AG08395 (cell line): ENCODE measurements at places on chromosomes 2 and 18.
A peak's percentile ranks its signal among the peaks of the same experiment; 100 is the strongest.

DNA sequence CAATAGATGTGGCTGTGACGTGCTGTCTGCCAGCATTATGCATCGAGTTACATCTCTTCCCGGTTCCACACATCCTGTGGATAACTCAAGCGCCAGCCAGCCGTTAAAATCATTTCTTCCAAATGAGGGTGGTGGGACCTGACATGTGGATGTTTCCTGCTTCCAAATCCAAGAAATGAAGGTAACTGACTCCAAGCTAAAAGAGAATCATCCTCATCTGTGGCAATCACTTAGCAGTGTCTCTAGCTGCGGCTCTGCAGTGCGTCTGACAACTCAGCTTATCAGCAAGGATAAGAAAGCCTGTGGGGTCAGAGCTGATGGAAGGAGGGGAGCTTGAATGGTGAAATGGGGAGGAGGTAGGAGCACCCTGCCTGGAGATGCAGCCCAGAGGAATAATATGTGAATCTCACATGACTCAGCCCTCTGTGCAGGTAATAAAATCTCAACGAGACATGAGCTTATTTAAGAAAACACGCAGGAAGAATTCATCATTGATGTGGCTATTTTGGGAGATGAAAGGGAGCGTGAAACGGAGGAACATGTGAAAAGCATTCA, 382.2 kb upstream of the TRIB2 start:
- no peak for DNase-seq

GRCh38 chr2:132951008-132951714, 281.2 kb upstream of the LYPD1 start:
- DNase-seq, result no peak

- peak; percentile 59 for DNase-seq
Measured at GRCh38 chr2:67259556-67260342, 137.4 kb upstream of the ETAA1 start.

- DNase-seq, result no peak
Measured at GRCh38 chr2:206641226-206641625, 1.1 kb upstream of the FAM237A start.

GRCh38 chr2:239212121-239212928, 188.5 kb downstream of the HDAC4 start:
- no peak for DNase-seq
